ENCODE measurements at places on chromosomes 5 and 9.

GRCh38 chr5:81961651-81962440 is 10.0 kb upstream of the ATG10 start:
- DNase-seq = no peak

- no peak for DNase-seq
Measured at GRCh38 chr5:6480133-6481051, 31.7 kb downstream of the UBE2QL1 start.

DNA sequence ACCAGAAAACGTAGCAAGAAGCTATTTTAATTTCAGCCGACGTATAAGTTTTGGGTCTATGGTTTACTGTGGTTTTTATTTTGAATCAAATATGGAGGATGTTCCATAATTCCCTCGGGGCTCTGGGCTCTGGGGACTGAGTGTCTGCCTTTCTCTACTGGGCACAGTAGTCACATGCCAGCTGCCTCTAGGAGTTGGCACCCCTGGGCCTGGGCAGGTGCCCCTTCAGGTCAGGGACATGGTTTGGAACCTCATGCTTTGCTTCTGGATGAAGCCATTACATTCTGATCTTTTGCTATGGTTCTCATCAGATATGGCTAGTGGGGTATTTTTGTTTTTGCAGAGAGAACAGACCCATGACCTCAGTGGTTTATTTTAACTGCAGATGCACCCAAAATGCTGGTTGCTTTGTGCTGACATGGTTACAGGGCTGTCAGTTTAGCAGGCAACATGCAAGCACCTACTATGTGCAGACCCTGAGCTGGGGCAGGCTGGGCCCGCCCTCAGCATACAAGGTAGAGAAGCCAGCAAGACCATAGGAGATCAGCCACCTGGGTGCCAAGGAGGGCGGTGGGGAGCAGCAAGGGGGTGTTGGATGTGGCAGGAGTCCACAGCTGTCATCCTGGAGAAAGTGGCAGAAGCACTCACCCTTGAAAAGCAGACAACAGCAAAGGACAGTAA is 54.5 kb upstream of the PSD2 start:
- no peak for DNase-seq

- DNase-seq = peak; percentile 28
Measured at GRCh38 chr9:123157221-123157620, 111.2 kb downstream of the STRBP start.

- no peak for DNase-seq
Measured at GRCh38 chr9:95854386-95855020, 21.0 kb upstream of the ERCC6L2 start.
